ENCODE measurements at places on chromosomes 5 and 9.

- DNase-seq, result no peak
These were observed 348.3 kb upstream of the TUSC1 start for GRCh38 chr9:26026423-26027100.

DNA sequence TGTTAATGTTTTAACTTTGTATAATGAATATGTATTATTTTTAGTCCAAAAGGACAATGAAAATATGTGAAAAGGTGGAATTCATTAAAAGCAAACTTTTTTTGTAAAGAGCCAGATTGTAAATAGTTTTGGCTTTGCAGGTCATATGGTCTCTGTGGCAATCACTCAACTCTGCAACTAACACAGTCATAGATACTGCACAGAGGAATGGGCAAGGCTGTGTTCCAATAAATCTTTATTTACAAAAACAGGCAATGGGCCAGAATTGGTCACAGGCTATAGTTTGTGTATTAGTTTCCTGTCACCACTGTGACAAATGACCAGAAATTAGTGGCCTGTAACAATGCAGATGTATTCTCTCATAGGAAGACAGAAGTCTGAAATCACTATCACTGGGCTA, 125.4 kb upstream of the PTCH1 start:
- DNase-seq, result no peak

GRCh38 chr5:80382488-80382887, 25.4 kb upstream of the ZFYVE16 start:
- DNase-seq, result no peak

DNA sequence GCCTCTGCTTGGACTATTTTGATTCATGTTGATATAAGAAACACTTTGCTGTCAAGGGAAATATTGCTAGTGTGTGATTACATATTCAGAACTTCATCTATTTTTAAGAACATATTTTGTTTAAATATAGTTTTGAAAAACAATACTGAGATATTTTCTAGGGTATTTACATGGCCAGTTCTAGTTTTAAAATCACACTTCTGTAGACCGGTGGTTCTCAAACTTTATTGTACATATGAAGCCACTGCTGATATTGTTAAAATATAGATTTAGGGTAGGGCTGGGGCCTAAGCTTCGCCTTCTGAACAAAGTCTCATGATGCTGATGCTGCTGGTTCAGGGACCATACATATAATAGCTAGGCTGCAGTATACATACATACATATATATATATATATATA, 1000.0 kb downstream of the PTPRD start:
- DNase-seq, result no peak

DNA sequence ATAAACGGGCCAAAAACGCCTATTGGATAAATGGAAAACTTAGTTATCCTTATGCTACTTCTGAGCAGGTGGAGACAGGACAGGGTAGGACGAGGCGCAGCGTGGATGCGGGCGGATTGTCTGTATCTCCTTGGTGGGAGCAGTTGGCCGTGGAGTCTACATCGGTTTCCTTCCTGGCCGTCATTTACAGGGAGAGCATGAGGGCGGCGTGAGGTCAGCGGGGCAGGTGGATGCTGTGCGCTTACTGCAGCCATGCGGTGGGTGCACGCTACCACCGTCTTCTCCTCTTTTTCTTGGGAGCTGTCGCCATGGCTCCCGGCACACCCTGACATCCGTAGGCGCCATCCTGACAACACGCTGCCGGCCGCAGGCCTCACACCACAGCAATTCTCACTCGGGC, 121.3 kb downstream of the ADAMTS2 start:
- no peak for DNase-seq

DNA sequence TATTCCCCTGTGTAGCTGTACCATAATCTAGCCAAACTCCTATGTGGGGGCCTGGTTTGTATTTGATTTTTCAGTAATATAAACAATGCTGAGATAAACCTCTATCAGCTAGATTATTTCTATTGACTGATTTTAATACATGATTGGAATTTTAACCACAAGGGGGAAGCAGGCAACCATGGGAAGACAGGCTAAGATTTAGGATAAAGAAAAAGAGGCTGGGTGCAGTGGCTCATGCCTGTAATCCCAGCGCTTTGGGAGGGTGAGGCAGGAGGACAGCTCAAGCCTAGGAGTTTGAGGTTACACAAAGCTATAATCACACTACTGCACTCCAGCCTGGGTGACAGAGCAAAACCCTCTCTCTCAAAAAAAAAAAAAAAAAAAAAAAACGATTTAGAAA, 18.1 kb upstream of the GPX3 start:
- DNase-seq, result no peak

DNA sequence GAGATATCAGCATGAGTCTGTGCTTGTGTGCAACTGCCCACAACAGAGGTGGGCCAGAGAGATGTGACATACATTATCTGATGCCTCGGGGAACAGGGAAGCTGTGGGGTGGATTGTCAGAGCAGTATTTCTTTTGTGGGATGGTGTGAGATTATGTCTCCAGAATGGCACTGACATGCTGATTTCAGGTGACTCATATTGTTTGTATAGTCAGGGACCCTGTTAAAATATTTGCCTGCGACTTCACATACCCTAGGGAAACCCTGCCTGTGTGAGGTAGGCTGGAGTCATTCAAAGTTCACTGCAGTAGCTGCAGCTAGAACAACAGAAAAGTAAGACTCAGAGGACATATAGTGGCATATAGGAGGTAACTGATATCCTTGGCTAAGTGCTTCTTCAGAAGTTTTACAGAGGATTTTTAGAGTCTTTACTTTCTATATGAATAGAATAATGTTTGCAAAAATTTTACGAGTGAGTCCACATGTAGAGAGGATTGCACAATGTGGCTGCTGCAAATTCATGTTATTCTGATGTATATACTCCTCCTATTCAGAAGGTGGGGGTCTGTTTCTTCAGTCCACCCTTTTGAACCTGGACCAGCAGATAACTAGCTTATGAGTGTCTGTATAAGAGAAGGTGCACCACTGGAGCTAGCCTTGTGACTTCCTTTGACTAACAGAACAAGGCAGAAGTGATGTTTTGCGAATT, 89.3 kb downstream of the MACIR start:
- no peak for DNase-seq

GRCh38 chr5:72530196-72530595, 23.0 kb upstream of the ZNF366 start:
- no peak for DNase-seq

DNA sequence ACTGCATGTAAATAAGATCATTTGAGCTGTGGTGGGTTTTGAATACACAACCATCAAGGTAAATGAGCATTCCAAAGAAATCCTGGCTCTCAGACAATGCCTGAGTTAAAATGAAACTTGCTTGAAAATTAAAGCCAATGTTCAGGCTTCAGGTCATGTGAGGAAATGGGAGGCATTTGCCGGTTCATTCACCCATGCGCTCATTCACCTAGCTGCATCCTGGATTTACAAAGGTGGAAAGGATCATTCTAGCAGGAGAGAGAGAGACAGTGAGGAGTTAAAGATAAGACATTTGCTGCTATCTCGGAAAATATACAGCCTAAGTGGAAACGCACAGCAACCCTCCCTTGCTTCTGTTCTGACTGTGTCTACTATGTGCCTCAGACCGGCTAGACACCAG, 143.8 kb upstream of the KLF4 start:
- DNase-seq, result no peak

- no peak for DNase-seq
These were observed 72.2 kb upstream of the BARHL1 start for GRCh38 chr9:132509928-132510874.

- no peak for DNase-seq
These were observed 101.7 kb downstream of the PSD2 start for GRCh38 chr5:139897342-139897741.

- DNase-seq, result no peak
These were observed 38.9 kb upstream of the FAM174A start for GRCh38 chr5:100496296-100496695.

DNA sequence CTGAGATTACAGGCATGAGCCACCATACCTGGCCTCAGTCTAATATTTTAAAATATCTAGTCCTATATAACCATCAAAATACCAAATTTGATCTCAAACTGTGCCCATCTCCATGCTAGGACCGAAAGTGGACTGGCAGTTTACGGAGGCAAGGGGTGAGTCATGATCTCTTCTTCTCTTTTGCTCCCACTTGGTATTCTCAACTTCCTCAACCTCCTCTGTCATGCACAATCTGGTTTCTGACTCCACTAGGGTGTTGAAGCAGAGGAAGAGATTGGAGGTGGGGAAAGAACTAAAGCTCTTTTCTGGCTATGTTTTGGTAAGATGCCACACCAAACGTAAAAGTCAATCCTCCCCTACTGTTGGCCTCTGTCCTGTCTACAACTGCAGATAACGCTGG, 55.9 kb upstream of the CEMIP2 start:
- DNase-seq, result no peak

GRCh38 chr9:132004323-132004722, 75.3 kb downstream of the MED27 start:
- no peak for DNase-seq

DNA sequence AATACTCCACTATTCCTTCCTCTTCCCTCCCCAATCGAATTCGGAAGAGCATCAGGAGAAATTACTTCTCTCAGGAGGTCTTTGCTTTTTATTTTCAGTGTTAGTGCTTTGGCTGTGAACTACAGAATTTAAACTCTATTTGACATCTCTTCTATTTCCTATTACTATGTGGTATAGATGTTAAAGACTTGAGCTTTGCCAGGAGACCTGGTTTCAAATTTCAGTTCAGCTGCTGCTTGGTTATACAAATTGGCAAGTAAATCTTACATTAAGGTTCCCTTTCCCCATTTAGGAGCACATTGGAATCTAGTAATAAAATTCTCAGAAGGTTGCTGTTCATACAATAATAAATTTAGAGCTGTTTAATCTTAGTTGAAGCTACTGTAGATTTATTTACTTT, 13.1 kb downstream of the UHRF2 start:
- DNase-seq, result no peak

GRCh38 chr5:134139377-134139851, 24.9 kb downstream of the TCF7 start:
- DNase-seq, result no peak

GRCh38 chr5:174759091-174759490, 34.7 kb downstream of the MSX2 start:
- DNase-seq, result no peak

DNA sequence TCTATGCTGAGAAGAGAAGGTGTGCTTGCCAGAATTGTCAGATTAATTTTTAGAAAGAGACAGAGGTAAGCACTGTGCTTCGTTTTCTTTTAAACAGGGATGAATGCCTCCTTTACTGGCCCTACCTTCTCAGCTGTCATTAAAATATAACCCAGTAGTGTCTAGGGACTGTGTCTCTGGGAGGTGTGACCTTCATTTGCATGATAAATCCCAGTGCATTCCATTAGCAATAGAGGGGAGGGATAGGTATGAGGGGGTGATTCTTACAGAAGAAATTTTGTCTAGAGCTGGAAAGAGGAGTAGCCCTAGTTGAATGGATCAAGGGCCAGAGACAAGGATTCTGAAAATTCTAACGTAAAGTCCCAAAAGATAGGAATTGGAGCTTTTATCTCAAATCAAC, 351.5 kb downstream of the BNC2 start:
- no peak for DNase-seq

- DNase-seq, result no peak
These were observed 11.3 kb downstream of the TMEM250 start for GRCh38 chr9:136107155-136107952.

- DNase-seq, result no peak
These were observed 568.5 kb upstream of the RIOK2 start for GRCh38 chr5:97751540-97751939.

DNA sequence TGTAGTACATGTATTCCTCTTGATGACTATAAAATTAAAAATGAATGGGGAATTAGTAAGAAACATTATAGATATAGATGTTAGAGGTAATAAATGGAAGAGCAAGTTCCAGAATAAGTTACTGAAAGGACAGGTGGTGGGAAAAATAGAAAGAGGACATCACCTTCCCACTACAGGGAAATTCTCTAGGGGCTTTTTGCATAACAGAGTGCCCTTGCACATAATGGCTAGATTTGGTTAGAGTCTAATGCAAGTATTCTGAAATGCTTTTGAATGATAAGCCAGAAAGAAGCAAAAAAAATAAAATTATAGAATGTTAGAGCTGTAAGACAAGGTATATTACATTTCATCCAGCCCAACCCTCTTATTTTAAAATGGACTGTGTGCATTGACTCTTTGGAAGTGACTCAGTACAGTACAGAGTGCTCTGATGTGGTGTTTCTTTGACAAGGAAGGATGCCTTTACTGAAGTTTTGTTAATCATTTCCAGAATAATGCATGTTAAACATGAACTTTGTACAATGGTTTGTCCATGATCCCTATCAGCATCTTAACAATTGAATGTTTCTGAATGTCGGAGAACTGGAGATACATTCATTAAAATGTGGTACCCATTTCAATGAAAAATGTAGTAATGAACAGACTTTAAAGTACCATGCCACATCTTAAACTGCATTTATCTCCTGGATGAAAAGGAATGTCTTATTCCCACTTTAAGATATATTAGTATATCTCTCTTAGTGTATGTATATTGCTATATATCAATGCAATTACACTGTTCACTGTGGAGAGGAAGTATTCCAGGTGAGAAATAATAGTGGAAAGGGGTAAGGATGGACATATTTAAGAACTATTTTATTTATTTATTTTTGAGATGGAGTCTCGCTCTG, 391.1 kb downstream of the ADGRV1 start:
- no peak for DNase-seq

DNA sequence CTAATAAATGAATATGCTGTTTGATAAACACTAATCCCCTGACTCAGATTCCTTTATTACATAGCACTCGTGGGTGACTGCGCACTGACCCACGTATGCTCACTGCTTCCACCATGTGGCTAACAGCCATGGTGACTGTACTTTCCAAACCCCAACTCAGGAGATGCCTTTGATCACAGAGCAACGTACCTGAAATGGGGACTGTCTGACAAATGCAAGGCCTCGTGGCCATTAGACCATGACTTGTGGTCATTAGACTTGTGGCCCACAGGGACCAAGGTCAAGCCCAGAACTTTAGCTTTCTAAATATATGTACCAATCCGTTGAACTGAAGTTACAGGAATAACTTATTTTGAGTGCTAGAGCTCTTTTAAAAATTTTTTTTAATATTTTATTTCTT, 46.6 kb downstream of the CYFIP2 start:
- no peak for DNase-seq

DNA sequence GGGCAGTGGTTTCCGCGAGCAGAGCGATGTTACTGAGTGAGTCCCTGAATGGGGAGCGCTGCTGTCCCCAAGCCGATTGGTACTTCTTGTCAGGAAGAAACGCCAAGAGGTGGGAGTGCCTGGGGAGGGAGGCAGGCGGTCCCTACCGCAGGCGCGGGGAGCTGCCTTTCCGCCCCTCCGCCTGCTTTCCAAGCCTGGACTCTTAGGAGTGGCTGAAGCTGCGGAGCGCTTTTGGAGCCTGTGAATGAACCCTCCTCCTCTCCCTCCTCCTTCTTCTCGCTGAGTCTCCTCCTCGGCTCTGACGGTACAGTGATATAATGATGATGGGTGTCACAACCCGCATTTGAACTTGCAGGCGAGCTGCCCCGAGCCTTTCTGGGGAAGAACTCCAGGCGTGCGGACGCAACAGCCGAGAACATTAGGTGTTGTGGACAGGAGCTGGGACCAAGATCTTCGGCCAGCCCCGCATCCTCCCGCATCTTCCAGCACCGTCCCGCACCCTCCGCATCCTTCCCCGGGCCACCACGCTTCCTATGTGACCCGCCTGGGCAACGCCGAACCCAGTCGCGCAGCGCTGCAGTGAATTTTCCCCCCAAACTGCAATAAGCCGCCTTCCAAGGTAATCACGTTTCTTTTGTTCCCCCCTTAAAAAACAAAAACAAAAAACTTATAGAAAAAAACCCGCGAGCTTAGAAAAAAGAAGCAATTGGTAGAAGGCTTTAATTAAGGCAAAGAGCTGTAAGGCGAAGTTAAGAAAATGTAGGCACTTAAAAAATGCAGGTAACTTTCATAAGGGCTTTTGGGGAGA, at the start of gene VCAN:
VCAN (plus strand) TSS at position 340 of the 808 bp plus-strand sequence. CDS start 11,775 bp downstream, outside the sequence.
- no peak for DNase-seq

Data from stimulated activated CD4-positive, alpha-beta T cell treated with anti-CD3 and anti-CD28 coated beads, Interleukin-4, amount 100 ng/mL, for 48 hours (primary cell).